BE2C (cell line): ENCODE measurements at places on chromosomes 3 and 15.

- DNase-seq = no peak
Measured at GRCh38 chr15:96064351-96064756, 266.1 kb upstream of the NR2F2 start.

GRCh38 chr3:59411694-59412093 is 361.9 kb upstream of the CFAP20DC start:
- DNase-seq = no peak

DNA sequence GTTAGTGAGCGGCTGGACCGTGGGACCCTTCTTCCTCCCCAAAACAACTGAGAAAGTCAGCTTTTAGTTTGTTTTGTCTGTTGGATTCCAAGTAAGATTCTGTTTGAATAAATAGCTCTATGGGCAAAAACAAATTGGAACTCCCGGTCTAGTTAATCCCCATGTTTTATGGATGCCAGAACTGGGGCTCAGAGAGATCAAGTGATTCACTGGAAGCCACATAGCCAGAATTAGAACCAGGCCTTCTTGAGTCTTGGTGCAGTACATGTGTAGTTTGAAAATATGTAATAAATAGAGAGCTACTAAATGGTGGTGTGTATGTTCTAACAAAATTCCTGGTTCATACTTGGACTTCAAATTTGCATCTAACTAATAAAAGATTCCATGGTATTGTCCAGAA is 29.3 kb upstream of the POLR2M start:
- DNase-seq = no peak

DNA sequence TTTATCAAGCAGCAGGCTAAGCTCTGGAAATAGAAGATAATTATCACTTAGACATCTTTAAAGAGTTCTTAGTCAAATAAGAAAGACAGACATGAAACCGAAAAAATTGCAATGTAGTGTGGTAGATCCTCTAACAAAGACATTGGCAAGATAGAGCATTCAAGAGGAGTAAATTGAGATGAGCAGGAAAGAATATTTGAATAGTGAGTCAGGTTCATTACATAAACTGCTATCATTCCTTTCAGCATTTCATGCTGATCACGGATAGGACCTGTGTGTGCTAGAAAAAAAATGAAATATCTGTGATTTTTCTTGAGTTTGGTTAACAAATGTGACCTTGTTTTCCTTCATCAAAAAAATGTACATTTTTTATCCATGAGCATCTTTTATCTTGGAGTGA is 460.9 kb downstream of the OTOL1 start:
- DNase-seq = no peak
